ENCODE measurements at places on chromosomes 7 and 10.

DNA sequence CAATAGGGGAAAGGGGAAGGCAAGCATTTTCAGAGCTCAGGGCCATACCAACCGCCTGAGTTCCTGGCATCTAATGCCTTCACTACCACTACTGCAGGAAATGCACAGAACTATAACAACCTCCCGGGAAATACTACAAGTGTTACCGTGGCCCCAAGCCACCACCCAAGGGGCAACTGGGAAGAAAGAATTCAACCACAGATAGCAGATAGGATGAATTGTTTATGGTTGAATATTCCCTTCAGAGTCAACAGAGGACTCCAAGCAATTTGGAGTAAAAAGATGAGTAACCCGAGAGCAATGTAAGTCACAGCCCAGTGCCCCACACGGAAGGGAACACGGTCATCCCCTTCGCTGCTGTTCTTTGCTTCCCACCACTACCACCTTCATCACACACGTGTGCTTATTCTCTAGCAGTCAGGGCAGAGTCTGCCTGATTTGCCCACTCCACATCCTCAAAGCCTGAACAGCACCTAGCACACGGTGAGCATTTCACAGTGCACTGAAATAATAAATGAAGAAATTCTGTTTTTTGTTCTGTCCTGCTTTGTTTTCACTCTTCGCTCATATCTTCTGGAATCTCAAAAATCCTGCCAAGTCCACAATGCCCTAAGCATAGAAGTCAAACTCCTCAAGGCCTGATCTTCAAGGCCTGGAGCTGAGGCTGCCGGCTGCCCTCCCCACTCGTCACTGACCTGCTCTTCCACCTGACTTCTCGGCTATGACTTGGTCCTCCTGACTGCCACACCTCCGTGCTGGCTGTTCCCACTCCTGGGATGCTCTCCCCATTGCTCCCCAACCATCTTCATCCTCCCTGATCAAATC lies 221.1 kb downstream of the KCNMA1 start:
- no peak for DNase-seq

- DNase-seq, result no peak
Observed at GRCh38 chr7:123792547-123792946, 43.7 kb upstream of the WASL start.

- no peak for DNase-seq
Observed at GRCh38 chr7:134809616-134810015, 30.2 kb downstream of the CALD1 start.

GRCh38 chr7:124550036-124550435 lies 215.6 kb downstream of the GPR37 start:
- no peak for DNase-seq

- no peak for DNase-seq
Observed at GRCh38 chr7:6536262-6537260, 14.7 kb downstream of the GRID2IP start.

All from stimulated activated CD8-positive, alpha-beta memory T cell treated with anti-CD3 and anti-CD28 coated beads, Interleukin-15, amount 100 ng/mL, for 48 hours (primary cell).